Fibroblast of skin of left quadriceps (primary cell): ENCODE measurements at places on chromosomes 12 and 14.

DNA sequence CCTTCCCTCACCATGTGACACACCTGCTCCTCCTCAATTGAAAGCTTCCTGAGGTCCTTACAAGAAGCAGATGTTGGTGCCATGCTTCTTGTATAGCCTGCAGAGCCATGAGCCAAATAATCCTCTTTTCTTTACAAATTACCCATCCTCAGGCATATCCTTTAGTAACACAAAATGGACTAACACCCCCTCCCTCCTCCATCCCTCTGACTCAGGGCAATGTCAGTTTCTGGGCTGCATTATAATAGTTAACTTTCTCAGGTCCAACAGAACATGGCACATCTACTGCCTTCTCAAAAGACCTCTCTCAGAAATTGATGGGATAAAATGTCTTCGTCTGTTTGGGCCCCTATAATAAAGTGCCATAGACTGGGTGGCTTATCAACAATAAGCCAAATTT lies 287.0 kb downstream of the DPF3 start:
- no peak for DNase-seq

GRCh38 chr12:78712834-78713481 lies 151.6 kb upstream of the SYT1 start:
- no peak for DNase-seq

GRCh38 chr14:59964251-59965007 lies 44.5 kb downstream of the LRRC9 start:
- DNase-seq = no peak

GRCh38 chr12:109804820-109805761 lies 28.1 kb downstream of the TRPV4 start:
- DNase-seq = peak; percentile 18

DNA sequence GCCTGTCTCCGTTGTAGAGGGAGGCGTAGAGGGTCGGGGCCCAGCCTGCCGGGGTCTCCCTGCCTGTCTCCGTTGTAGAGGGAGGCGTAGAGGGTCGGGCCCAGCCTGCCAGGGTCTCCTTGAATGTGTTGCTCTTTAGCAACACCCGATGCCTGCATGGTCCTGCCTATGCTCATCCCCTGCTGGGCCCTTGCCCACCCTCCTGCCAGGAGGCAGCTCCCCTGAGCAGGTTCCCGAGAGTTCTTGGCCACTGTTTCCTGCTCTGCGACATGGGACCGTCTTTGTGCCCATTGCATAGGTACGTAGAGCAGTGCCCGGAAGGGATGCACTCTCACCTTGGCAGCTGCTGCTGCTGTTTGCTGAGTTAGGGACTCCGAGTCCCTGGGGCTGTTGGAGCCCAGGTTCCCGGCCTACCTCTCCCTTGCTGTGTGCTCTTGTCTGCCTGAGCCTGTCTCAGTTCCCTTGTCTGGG lies 3.3 kb downstream of the KIF26A start:
- no peak for DNase-seq
